ENCODE measurements at places on chromosomes 4 and X. TPM values are rescaled to one million over a fixed set of nuclear protein-coding genes. Genes with fewer than 3 reads are reported as not detected.

DNA sequence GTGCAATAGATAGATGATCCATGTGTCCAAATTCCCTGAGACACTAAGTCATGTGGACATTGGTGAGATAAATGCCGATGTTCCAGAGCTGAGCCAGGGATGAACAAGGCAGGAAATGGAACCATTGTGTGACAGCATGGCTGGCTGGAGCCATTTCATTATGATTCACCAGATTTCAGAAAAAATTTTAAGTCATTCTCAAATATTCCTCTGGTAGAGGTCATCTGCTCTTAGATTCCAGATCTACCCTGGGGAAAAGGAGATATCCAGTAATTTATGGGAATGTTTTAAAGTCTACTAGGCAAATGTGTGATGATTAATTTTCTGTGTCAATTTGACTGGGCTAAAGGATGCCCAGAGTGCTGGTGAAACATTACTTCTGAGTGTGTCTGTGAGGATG, 287.3 kb downstream of the STK32B start:
- no peak for DNase-seq

ALPK1 gene
- total RNA-seq: 34.3 TPM

SSX2B gene
- not detected for total RNA-seq

- DNase-seq: no peak
Measured at GRCh38 chr4:135365065-135365464, 1163.5 kb upstream of the PABPC4L start.

NEUROG2 gene
- not detected for total RNA-seq

GRCh38 chr4:30443289-30443688, 276.9 kb upstream of the PCDH7 start:
- DNase-seq: no peak

DNA sequence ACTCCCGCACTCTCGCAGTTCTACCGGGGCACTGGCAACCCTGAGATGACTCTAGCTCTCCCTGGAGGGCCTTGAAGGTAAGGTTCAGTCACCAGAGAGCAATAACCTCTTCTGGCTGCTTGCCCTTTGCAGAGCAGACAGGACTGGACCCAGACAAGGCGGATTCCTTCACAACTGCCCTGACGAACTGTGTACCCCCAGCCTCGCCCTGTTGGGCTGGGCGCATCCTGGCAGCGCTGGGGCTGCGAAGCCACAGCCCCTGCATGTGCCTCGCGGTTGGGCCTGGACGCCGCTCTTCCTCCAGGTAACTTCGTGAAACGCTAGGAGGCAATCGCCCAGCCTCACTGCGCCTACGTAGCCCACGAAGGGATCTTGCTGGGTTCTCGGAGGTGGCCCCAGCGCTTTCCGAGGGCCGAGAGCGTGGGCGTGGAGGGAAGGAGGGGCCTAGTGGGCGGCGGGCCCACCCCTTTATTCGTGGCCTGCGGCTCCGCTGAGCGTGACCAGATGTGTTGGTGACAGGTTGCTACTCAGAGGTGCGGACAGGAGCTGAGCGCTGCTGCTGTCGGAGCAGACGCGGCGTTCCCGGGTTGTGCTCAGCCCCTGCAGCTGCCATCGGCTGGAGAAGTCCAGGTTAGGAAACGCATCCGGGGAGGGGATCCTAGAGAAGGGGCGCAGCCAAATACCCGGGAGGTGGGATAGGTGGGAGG, 1.9 kb upstream of the MAMLD1 start:
- DNase-seq: peak; percentile 22

DNA sequence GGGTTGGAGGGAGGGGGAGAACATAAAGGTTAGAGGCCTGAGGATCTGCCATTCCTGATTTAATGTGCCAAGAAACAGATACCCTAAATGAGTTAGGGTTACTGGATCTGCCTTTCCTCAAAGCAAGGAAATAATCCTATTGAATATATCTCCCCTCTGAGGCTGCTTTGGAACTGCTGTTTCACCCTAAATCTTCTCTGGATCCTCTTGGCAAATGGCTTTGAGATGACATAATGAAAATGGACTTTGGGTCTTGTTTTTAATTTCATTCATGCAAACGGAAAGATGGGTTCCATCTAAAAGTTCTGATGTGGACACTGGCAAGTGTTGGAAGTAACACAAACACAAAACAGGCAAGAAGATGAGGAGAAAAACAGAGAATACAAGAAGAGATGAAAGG, 23.0 kb upstream of the MAOA start:
- DNase-seq: no peak

RRH gene
- not detected for total RNA-seq

- DNase-seq: no peak
Measured at GRCh38 chrX:125977851-125978250, 188.2 kb downstream of the DCAF12L2 start.

All from transverse colon (tissue), 4 donors.